ENCODE measurements at places on chromosomes 1 and 21.

- no peak for DNase-seq
Observed at GRCh38 chr1:16061266-16061665, 12.2 kb downstream of the FAM131C start.

DNA sequence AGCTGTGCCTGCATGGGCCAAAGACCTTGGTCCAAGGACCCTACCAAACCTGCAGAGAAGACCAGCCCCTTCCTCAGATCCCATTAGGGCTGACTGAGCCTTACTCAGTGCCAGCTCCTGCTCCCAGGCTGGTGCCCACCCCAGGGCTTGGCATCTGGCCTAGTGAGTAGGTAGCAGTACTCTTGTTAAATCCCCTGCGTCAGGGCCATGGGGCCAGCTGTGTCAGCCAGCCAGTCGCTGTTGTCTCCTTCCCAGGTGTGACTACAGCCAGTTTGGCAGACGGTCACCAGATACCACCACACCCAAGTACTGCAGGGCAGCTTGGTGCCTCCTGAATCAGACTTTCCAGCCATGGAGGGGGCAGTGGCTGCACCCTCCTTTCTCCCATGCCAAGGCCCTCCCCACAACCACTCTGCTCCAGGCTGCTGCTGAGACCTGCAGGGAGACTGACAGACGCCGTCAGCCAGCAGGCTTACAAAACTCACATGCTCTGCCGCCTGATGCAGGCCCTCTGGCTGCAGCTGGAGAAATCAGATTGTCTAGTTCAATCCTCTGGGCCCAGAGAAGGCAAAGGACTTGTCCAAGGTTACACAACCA is 3.0 kb downstream of the TENT5B start:
- DNase-seq: no peak

GRCh38 chr1:212582291-212582690 is 26.3 kb upstream of the ATF3 start:
- DNase-seq: no peak

GRCh38 chr21:26945916-26946675 is 20.8 kb downstream of the ADAMTS5 start:
- DNase-seq: peak; percentile 21

DNA sequence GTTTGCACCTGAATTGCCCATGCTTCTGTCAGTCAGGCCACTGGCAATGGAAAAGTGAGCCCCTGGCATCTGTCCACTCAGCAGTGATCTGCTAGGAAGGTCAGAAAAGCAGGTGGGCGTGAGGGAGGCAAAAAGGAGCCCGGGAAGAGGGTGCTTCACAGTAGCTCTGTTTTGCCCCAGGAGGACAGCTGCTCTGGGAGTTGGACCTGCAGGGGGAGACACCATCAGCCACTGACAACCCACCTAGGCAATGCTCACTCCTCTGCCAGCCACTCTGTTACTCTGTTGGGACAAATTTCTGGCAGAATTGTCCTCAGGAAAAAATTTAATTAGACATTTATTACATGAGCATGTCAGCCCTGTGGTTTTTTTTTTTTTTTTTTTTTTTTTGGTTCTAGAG is 146.4 kb downstream of the LRIG2 start:
- DNase-seq: no peak

DNA sequence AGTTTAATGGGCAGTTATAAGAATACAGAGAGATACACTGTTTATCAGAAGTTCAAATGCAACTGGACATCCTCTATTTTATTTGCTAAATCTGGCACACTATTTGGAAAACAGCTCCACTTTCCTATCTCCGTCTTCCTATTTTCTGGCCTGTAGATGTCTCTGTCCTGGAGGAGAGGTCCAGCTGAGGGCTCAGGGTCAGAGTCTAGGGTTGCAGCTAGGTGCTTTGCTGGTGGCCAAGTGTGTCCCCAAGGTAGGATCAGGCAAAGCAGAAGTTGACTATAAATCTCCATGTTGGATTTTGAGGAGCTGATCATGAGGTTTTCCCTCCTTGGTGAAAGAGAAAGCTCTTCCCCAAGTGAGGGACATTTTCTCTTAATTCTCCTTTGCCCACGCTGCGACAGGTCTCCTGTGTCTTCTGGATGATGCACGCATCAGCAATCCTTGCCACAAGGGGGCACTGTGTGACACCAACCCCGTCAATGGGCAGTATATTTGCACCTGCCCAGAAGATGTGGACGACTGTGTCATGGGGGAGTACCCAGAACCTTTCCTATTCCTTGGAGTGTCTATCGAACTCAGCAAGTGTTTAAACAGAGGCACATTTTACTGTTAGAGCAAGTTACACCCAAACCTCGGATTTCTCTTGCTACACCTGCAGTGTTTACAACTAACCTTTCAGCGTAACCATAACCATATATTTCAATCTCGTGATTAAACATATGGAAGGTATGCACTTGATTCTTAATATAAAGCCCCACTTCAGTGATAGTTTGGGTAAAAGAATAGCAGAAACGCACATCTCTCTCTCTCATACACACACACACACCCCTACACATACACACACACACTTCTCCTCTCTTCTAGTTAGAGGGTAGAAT is 10.2 kb downstream of the ADAM30 start:
- DNase-seq: no peak

- DNase-seq: no peak
Observed at GRCh38 chr21:26164311-26164710, 6.3 kb downstream of the APP start.

- no peak for DNase-seq
Observed at GRCh38 chr1:67190942-67191341, 24.7 kb downstream of the IL23R start.

- DNase-seq: no peak
Observed at GRCh38 chr1:27883536-27883935, 11.2 kb downstream of the THEMIS2 start.

GRCh38 chr1:119603695-119604094 is 44.4 kb downstream of the ZNF697 start:
- DNase-seq: no peak

DNA sequence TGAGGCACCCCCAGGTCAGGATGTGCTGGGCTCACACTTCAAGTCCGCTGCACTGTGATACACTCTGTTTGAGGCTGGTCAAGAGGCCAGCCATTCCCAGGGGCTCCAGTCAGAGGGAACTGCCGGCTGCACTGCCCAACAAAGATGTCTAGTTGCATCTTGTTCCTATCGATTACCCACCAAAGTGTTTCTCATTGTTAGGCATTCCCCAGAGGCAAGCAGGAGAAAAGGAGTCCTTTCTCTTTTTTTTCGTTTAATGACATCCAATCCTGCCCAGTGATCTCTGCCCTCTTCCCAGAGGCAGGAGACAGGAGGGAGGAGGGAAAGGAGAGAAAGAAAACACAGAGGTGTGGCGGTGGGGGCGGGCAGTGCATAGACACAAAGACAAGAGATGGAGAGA is 150.4 kb downstream of the OMA1 start:
- DNase-seq: no peak

GRCh38 chr21:22554690-22555316 is 1556.6 kb downstream of the NCAM2 start:
- no peak for DNase-seq

GRCh38 chr1:69858534-69858933 is 290.8 kb downstream of the LRRC7 start:
- no peak for DNase-seq

GRCh38 chr1:44777547-44777946 is 2.2 kb downstream of the RPS8 start:
- DNase-seq: no peak

- DNase-seq: no peak
Observed at GRCh38 chr1:21350202-21350885, 60.1 kb upstream of the ECE1 start.

- no peak for DNase-seq
Observed at GRCh38 chr1:47189844-47190508, at the start of gene PDZK1IP1. PDZK1IP1 (minus strand) TSS chr1:47190036; CDS start chr1:47189932, 104 bp downstream.

DNA sequence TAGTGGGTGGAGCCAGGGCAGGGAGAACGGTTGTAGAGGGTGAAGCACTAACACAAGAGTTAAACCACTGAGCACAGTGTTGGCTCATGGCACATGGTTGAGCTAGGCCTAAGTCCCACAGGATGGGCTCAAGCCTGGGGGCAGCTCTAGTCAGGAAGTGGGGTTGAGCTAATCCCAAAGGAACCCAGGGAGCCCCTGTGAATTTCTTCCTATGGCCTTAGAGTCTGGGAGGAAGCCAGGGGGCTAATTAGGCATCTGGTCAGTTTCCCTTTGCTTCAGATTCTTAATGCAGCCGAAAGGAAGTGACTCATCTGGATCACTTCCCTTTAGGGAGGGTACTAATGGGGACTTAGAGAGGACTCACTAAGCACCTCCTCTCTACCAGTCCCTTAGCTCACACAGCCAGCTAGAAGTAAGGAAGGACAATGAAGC is 10.1 kb downstream of the CFAP45 start:
- DNase-seq: no peak

DNA sequence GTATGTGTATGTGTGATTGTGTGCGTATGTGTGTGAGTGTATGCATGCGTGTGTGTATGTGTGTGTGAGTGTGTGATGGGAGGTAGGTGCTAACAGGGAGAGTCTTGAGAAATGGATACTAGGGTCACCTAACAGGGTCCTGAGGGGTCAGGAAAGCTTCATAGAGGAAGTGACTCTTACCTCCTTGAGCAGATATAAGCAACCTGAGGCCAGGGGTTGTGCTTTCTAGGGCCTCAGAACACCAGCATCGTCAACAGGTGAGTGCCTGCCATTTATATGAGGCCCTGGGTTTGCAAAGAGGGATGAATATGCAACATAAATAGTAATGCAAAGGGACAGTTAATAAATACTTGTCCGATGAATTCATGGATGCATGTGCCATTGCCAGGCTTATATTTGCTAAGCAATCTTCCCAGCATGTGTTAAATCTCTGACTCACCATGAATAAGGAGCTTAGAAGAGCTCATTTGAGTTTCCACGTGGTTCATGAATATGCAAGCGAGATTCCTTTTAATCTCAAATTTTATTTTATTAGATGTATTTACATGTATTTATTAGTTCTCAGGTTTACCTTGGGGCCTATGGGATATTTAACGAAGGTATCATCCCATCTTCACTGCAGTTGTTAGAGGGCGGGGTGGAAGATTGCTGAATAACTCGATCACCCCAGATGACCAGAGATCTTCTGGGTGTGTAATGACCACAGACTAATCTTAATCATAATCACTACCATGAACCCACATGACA is 438.3 kb downstream of the CAMTA1 start:
- no peak for DNase-seq

DNA sequence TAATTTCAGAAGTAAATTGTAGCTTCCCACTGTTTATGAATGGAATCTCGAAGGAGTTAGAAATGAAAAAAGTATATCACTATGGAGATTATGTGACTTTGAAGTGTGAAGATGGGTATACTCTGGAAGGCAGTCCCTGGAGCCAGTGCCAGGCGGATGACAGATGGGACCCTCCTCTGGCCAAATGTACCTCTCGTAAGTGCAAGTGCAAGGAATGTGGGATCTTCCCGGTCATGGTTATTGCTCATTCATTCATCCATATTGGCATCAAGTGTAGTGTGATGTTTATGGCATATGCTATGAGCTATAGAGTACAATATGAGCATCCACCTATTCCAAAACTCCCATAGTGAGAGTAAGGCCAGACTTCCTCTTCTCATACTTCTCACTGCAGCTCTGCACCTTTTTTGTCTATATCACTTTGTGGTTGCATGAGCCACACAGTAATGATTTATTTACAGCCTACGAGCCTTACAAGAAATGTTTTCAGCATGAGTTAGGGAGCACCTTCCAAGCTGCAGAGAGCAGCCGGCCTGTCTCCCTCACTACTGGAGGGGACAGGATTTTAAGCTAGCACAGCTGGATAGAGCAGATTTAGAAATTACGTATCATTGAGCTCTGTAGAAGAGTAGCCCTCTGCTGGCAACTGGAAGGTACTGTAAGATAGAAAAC is 24.9 kb upstream of the CR1L start:
- DNase-seq: peak; percentile 21

- no peak for DNase-seq
Observed at GRCh38 chr1:88462096-88462487, 222.0 kb upstream of the PKN2 start.

DNA sequence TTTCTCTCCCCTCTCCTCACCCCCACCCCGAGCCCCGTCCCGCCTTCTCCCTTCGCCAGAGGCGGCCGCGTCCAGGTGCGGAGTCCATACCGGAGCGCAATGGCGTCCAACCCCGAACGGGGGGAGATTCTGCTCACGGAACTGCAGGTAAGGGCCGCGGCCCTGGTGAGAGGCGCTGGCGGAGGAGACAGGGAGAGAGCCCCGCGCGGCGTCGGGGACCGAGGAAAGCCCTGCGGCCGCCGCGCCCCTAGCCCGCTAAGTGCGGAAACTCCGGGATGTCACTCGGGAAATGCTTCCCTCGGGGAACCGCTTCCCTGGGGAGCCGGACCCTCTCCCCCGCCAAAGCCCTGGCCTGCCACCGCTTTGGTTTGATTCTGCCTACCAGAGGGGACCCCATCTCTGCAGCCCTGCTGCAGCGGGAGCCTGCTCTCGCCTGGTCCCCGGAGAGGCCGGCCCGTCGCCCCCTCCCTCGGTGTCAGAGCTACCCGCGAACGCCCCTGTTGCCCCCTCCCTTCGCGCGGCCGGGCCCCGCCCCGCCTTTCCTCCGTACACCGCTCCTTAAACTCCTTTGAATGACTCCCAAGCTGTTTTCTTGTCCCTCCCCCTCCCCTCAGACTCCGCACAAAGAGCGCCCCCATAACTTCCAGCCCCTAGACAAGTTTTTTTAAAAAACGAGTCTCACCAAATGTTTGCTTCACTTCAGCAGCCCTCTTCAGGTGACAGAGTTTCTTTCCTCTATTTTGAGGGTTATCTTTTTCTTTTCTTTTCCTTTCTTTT is 597 bp downstream of the PKN2 start:
- DNase-seq: peak; percentile 30

DNA sequence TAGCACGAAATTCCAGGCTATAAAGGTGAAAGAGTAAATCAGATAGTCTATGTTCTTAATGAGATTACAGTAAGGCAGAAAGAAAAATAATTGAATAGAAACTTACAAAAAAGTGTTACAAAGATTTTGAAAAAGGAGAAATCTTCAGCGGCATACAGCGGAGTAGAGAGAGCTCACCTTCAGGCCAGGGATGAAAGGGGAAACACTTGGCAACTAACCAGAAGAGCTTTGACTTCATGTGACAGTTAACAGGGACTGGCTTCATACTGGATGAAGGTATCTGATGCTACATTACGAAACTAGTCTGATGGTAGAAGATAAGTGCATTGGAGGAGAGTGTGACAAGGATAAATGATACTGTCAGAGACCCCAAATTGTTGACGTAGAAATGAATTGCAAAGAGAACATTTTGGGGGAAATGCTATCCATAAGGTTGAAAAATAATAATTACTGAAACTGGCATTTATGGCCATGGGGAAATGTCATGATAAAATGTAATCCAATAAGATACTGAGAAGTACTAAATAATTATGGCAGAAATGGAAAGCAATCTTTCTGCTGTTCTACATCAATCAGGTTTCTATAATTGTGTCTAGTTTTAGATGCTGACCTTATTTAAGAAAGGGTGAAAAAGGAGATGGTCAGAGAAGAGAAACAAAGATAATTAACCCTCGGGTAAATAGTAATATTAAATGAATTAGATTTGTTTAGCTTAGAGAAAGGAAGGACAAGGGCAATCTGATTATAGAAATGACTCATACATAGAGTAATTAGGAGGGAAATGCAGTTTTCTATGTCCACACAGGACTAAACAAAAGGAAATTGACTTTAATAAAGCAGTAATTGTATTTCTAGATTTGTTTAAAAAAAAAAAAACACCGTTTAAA is 808.7 kb downstream of the NCAM2 start:
- DNase-seq: no peak

- no peak for DNase-seq
Observed at GRCh38 chr1:230750576-230750975, 3.4 kb downstream of the CAPN9 start.
